ENCODE measurements at places on chromosomes 3 and 15. TPM values are rescaled to one million over a fixed set of nuclear protein-coding genes. Genes with fewer than 3 reads are reported as not detected.

DNA sequence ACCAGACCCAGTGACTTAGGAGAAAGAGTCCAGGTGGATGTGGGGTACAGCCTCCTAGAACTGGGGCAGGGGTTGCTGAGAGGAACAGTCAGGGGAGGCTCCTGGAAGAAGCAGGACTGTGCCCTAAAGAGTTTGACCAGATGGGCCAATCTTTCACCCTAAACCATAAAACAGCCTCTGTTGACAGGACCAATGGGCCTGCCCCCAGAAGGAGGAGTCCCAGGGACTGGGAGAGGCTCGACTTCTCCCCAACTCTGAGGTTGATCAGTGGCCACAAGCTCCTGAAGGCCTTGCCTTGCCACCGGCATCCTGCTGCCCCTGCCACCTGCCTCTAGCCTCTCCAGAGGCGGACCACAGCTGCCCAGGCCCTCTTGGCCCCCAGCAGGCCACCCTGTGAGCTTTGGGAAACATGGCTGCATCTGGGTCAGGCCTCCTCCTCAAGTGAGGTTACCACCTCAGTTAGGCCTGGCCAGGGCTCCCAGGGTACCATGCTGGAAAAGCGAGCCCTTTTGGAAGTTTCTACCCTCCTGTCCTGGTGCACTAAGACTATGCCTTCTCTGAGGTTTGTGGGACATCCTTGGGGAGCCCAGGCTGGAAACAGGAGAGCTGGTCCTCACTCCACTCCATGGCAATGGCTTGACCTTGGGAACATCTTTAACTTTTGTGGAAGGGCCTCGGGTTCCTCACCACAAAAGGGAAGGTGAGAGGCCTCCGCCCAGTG, 2.8 kb downstream of the VIPR1 start:
- no peak for DNase-seq

GRCh38 chr15:94467034-94467433, 235.7 kb downstream of the MCTP2 start:
- DNase-seq: no peak

GRCh38 chr15:54374184-54374952, 396.1 kb downstream of the UNC13C start:
- DNase-seq: no peak

LMAN1L gene
- polyA plus RNA-seq: not detected

FMN1 gene
- 0.90 TPM for polyA plus RNA-seq

AGBL1 gene
- 25.5 TPM for polyA plus RNA-seq

Measured in forelimb muscle (tissue), 1 donor.